ENCODE measurements at places on chromosomes 4 and X.
A peak's percentile ranks its signal among the peaks of the same experiment; 100 is the strongest.

DNA sequence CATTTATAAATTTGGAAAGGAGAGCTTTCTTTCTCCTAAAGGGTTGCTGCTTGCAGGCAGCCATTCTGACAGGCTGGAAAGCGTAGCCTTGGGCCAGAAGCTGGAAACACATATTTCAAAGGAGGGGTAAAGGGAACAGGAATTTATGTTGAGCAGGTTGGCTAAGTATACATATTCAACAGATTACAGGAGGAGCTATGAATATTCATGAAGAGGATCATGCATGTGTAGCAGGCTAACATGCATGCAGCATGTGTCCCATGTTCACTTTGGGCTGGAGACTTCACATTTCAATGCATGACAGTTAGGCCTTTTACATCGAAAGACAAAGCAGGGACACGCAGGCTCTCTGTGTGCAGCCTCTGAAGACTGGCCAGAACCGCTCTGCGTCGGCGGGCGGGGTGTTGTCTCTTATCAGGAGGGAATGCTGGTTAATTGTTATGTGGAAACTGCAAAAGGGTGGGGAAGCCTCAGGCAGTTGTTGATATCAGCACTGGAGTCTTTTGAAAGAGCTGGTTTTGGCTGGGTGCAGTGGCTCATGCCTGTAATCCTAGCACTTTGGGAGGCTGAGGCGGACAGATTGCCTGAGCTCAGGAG is 31.5 kb downstream of the CASP3 start:
- no peak for DNase-seq

DNA sequence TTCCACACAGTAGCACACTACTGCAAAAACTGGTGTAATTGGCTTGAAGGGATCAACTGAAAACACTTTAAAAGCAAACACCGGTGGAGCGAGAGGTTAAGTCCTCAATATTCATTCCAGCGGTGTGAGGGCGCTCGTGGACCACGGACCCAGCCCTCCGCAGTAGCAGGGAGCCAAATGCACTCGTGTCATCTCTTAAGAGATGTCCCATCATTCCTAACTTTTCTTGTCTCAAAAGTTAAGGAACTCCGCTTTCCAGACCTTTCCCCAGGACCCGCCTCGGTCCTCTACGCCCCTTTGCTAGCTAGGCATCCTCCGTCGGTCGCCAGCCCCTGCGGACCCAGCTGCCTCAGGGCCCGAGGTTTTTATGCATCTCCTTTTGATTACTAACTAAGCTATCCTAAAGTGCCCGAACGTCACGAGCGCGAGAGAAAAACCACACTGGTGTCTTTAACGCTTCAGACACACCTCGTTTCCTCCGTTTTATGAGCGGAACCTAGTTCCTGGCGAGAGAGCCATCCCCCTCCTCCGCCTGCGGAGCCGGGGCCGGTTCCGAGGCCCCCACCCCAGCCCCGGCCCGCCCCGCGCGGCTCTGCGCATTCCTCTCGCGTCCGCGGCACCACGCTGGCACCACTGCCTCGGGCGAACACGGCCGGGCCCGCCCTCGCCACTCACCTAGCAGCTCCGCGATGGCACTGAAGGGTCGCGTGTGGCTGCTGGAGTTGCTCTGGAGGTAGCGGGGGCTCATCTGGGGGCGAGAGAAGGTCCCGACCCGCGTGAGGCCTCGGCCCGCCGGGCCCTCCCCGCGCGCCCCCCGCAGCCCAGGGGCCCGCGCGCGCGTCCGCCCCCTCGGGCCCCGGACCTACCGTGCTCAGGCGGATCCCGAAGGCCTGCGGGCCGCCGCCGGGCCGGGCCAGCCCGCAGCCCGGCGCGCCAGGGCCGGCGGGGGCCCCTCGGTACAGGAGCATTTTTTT is 723 bp downstream of the MORC4 start:
- peak; percentile 5 for DNase-seq

DNA sequence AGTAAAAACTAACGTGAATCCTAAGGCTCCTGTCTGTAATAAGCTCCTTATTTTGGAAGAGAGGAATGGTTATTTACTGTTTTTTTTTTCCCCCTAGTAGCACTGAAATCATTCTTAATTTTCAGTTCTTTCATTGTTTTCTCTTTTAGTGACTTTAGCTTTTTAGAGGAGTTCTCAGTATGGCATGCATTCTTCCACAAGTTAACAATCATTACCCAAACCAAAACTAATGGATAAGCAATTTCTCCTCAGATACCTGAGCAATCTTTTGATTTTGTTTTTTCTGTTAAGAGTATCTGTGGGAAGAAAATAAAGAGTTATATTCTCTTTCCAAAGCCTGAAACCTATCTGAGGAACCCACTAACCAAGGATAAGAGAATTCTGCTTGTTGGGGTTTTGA is 16.7 kb upstream of the PPA2 start:
- DNase-seq = no peak

DNA sequence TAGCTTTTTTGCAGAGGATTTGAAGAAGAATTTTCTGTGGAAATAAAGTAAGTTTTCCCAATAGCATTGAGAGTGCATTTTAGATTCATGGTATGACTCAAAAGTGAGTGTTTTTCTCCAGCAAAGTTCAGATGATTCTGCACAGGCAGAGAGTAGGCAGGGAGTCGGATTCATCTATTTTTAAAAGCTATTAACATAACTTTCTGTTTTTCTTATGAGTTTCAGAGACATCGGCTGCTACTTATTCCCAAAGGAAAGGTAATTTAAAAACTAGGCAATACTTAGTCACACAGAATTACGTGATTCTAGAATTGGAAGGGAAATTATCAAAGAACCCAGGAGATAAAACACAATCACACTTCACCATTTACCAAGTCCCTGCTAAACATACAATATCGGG is 4.4 kb downstream of the CCDC110 start:
- DNase-seq = no peak

GRCh38 chr4:106368678-106369077 is at the start of gene GIMD1:
Gene GIMD1, minus strand, starts transcription at chr4:106368778. Its CDS starts 1,343 bp downstream, at chr4:106367435.
- no peak for DNase-seq

All from stimulated activated CD8-positive, alpha-beta memory T cell treated with anti-CD3 and anti-CD28 coated beads, Interleukin-15, amount 100 ng/mL, for 4 hours (primary cell).